ENCODE measurements at places on chromosomes 16 and 17.

GRCh38 chr16:81403208-81403600, 41.4 kb upstream of the CMIP start:
- no peak for DNase-seq

GRCh38 chr17:82020572-82021106, 2.0 kb downstream of the CENPX start:
- no peak for DNase-seq

- no peak for DNase-seq
These were observed 17.2 kb downstream of the CMIP start for GRCh38 chr16:81461766-81462165.

GRCh38 chr17:35891269-35891668, 11.1 kb upstream of the CCL5 start:
- no peak for DNase-seq

DNA sequence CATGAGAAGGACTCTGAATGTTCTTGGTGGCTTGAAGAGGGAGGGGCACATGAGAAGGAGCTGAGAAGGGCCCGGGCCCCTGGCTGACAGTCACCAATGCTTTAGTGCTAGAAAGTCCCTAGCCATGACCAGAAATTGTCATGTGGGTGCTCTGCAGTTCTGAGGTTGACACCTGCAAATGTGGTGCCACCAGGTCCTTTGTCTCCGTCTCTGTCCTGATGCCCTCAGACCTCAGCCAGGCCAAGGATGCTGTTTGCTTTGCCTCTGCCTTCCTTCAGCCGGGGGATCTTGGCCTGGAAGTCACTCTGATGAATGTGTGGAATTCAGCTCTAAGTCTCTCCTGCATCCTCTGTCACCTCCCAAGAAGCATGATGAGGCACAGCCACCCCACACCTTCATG, 63.6 kb downstream of the TNFRSF13B start:
- no peak for DNase-seq

DNA sequence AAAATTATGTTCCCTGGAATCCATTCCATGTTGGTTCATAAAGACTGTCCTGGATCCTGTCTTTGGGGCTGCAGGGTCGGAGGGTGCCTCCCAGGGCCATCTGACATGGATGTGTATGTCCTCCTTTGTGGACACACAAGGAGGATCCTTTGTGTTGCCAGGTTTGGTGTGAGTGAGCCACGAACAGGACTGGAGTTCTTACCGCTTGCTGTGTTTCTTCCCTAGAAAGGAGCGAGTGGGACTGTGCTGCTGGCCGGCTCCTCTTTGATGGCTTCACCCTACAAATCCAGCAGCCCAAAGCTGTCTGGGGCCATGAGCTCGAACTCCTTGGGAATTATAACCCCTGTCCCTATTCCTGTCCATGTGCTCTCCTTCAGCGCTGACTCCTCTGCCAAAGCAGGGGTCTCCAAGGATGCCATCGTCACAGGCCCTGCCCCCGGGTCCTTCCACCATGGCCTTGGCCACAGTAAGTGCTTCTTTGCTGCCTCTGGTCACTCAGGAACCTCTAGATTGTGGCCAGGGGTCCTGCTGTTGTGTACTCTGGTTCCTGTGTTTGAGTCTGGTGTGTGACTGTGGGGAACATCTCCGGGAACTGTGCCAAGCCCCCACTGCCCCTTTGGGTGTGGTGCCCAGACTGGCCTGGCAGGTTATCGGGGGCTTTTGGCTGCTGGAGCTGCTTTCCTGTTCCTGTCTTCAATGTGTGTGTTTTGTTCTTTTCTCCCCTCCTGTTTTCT, 29.5 kb downstream of the UBN1 start:
- no peak for DNase-seq

- DNase-seq, result no peak
These were observed 1.7 kb downstream of the METRNL start for GRCh38 chr17:83080858-83081683.

DNA sequence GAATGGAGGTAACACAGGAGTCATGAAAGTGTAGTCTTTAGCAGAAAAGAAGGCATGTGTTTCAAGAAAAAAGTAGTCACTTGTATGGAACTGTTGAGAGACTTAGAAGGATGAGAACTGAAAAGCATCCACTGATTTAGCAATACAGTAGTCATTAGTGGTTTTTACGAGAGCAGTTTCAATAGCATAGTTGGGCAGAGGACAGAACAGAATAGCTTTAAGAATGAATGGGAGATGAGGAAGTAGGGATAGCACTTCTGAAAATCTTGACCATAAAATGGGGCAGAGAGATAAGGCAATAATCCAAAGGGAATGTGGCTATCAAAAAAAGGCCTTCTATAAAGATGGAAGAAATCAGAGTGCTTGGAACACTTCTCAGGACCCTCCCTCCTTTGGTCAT, 64.8 kb upstream of the C17orf78 start:
- no peak for DNase-seq

DNA sequence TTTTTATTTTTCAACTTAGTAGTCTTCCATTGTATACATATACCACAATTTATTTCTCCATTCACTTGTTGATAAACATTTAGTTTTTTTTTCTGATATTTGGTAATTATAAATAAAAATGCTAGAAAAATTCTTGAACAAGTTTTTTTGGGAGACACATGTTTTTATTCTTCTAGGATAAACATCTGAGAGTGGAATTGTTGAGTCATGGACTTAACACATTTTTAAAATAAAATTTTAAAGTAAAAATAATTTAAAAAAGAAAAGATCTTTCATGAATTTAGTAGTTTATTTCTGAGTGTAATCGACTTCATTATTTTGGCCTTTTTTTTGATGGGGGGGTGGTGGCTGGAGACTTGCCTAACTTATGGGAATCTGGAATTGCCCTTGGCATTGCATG, 391.1 kb downstream of the KCNJ2 start:
- no peak for DNase-seq

DNA sequence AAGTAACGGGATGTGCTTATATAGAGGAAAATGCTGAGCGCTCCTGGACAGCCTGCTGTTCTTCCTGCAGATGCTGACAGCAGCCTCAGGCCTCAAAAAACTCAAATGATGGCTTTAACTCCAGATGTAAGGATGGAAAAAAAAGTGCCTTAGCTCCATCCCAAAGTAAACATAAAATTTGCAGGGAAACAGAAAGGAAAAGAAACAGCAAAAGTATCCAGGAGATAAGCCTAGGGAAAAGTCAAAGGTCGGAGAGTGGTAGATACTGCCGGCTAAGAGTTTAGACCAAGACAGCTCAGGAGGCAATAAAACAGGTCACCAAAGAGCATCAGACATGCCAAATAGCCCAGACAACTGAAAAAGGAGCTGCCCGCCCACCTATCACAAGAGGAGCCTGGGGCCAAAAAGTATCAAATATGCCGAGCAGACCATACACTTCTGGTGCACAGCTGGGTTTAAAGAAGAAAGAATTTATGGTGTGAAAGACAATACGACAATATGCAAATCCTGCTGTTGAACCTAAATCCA, 6.9 kb downstream of the KRT31 start:
- no peak for DNase-seq

DNA sequence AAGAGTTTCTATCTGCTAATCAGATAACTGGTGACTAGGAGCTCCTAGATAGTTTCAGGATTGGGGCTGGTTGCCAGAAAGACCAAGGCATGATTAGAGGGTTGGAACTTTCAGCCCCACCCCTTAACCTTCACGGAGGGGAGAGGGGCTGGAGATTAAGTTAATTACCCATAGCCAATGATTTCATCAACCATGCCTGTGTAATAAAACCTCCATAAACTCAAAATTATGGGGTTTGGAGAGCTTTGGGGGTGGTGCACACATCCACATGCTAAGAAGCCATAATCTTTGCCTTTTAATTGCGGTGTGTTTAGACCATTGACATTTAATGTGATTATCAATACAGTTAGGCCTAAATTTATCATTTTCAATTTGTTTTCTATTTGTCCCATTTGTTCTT, 161.7 kb downstream of the CDK5R1 start:
- no peak for DNase-seq

DNA sequence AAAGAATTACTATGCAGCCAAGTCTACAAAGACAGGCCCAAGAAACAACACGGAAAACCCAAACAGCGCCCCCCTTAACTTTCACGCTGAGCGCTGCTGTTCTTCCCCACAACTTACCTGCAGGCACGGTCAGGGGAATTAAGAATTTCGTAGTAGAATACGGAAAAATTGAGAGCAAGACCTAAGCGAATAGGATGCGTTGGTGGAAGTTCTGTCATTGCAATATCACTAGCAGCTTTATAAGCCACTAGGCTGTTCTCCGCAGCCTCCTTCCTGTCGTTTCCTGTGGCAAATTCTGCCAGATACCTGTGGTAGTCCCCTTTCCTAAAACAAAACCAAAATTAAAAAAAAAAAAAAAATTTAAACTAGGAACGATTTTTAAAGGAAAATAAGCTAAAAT, 39.0 kb downstream of the YWHAE start:
- DNase-seq, result no peak

GRCh38 chr16:30383521-30383920, 1.2 kb upstream of the SEPTIN1 start:
- no peak for DNase-seq

DNA sequence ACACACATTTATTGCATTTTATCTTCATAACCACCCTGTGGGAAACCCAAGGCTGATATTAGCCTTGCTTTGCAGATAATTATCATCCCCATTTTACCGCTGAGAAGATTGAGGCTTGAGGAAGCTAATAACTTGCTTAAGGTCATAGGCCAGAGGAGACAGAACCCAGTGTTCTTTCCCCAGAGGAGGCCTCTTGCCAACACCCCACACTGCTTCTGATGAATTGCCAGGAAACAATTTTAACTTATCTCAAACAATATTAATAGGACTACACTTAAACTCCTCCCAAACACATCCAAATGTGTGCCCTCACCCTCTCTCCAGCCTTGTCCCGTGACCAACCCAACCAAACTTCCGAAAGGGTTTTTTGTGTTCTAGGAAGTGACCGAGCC, 2.1 kb upstream of the SPG7 start:
- no peak for DNase-seq

DNA sequence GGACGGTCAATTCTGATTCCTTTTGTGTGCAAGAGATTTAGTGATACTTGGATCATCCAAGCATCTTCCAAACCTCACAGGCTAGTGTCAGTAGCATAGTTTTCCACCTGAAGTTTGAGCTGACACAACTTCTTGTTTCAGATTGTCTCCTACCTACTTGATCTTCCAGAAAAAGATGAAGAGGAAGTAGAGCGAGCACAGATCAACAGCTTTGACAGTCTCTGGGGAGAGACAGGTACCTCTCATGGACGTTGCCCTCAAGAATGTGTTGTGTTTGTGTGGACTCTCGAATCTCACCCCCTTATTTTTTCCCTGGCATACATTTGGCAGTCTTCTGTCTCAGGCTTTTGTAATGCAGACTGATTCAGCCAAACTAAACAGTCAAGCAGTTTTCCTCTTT, 47.4 kb downstream of the CYB561 start:
- DNase-seq, result no peak

- no peak for DNase-seq
These were observed 12.8 kb downstream of the PECAM1 start for GRCh38 chr17:64377769-64378282.

GRCh38 chr16:19437280-19437679, 19.6 kb downstream of the TMC5 start:
- DNase-seq, result no peak

GRCh38 chr17:38605411-38605840, 326 bp downstream of the SRCIN1 start:
- no peak for DNase-seq

DNA sequence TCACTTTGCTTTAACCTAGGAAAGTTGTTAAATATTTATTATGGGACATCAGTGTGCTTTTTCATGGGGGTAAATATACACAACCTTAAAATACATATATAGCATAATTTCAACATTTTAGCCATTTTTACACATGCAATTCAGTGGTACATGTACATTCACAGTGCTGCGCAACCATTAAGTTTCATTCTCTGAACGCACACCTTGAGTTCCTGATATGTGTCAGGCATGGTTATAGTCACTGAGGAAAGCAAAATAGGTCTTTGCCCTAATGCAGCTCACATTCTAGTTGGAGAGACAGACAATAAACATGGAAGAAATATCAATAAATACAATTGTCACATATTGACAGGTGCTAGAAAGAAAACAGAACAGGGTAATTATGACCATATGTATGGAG, 12.8 kb upstream of the CNEP1R1 start:
- no peak for DNase-seq

- no peak for DNase-seq
These were observed 6.2 kb upstream of the MYOCD start for GRCh38 chr17:12659500-12659899.

GRCh38 chr17:81110488-81111040, 54.7 kb upstream of the PVALEF start:
- DNase-seq, result no peak

DNA sequence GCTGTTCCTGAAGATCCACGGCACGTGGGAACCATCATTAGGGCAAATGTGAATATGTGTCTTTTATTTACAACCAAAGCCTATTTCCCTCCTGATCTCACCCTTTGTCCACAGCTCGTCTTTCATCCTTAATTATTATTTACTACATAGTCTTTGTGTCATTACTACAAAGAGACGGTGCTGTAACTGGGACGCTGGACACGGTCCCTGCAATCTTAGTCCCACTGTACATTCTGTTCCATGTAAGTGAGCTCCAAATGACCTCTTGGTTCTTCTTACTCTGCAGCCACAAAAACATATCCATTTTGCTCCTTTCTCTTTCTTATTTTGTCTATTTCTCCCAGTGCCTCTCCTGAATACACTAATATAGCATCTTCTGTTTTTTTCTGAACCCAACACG, 12.7 kb upstream of the KRT23 start:
- no peak for DNase-seq

Measured in hematopoietic multipotent progenitor cell treated with erythropoietin and hydrocortisone succinate and interleukin-3 and kit ligand, for 15 days (in vitro differentiated cells).